ENCODE measurements at places on chromosomes 4 and X.

- DNase-seq, result no peak
These were observed 147.2 kb upstream of the DIPK2B start for GRCh38 chrX:45347877-45348276.

DNA sequence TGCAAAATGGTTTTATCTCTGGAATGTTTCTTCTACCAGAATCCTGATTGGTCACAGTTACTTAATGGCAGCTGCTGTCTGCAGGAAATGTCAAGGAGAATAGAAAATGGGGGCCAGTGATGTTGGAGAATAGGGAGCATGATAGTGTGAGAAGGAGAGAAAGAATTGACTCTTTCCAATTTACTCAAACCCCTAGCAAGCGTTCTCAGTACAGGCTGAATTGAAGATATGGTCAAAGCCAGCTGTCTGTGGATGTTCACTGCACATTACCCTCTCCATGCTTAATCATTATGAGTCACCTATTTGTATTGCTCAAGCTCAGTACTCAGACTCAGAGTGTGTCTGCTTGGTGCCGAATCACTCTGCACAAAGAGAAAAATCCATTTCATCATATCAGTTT, 57.8 kb upstream of the FAM47B start:
- no peak for DNase-seq

DNA sequence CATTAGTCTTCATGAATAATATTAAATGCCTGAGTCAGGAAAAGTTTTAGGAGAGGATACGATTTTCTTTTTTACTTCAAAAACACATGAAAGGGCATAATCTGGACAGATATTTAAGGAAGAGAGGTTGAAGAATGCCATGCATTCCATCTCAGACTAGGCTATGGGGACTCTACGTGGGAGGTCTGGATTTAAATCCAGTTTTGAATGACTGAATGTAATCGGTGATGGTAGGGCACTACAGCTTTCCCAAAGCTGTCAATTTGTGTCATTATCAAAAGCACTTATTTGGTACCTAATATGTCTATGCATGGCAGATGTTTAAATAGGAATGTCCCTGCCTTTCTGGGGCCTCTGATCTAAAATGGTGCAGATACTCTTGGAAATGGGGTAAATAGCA, 59.3 kb upstream of the RPL34 start:
- no peak for DNase-seq

DNA sequence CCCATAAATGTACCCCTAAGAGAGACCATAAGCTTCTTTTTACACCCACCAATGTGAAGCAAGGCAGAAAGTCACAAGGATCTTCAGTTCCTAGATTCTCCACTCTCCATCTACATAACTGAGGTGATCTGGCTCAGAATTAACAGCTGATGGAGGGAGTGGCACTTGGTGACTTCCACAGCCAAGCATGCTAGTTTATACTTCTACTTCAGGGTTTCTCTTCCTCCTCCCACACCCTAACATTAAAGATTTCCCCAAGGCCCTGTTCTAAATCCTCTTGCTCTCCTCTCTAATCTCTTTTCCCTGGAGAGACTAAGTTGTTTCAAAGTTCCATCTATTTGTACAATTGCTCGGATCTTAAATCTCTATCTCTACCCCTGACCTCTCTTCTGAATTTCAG, 81.1 kb downstream of the MBNL3 start:
- DNase-seq, result no peak

- DNase-seq, result no peak
These were observed 15.3 kb downstream of the USP46 start for GRCh38 chr4:52643785-52644244.

DNA sequence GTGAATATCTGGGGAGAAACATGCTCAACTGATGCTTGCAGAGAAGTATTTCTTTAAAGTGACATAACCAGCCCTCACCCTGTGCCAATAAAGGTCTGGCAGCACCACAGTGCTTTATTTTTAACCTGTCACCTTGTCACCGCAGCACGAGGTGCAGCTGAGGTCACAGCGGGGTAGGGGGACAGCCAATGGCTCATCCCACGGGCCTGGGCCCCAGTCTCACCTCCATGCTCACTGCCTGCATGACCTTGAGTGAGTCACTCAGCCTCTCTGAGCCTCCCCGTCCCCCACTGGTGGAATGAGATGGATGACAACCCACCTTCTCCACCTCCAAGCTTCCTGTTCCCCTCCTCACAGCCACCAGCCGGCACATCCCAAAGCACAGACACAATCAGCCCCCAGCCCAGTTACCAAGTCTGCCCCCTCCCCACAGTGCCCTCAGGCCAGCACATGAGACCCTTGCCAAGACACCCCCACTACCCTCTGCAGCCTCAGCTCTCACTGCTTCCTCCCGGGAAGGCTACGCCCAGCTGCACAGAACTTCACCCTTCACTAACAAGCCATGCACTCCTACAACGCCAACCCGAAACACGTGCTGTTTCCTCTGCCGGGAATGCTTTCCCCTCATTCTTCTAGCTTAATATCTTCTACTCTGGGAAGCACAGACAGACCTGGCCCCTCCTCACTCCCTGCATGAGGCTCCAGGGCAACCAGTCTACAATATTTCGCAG, 24.9 kb upstream of the MAN2B2 start:
- DNase-seq, result no peak

DNA sequence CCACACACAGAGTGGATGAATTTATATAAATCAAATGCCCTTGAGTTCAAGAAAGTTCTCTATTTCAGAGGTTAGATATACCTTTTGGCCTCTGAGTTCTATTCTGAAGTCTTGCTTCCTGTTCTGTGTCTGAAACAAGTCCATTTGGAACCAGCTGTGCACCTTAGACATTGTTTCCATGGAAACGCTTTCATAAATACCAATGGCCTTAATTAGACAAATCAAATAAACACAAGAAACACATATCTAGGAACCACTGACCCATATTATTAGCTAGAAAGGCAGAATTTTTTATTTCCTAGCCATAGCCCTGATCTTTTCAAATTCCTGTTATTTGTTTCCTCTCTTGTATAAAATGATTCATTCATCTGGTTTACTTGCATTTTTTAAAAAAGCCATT, 8.4 kb upstream of the C4orf54 start:
- no peak for DNase-seq

GRCh38 chr4:90419124-90419711, 292.0 kb downstream of the CCSER1 start:
- no peak for DNase-seq

GRCh38 chr4:138344054-138344453, 101.9 kb upstream of the SLC7A11 start:
- DNase-seq, result no peak

GRCh38 chr4:35562861-35563260, 681.5 kb downstream of the ARAP2 start:
- DNase-seq, result no peak

DNA sequence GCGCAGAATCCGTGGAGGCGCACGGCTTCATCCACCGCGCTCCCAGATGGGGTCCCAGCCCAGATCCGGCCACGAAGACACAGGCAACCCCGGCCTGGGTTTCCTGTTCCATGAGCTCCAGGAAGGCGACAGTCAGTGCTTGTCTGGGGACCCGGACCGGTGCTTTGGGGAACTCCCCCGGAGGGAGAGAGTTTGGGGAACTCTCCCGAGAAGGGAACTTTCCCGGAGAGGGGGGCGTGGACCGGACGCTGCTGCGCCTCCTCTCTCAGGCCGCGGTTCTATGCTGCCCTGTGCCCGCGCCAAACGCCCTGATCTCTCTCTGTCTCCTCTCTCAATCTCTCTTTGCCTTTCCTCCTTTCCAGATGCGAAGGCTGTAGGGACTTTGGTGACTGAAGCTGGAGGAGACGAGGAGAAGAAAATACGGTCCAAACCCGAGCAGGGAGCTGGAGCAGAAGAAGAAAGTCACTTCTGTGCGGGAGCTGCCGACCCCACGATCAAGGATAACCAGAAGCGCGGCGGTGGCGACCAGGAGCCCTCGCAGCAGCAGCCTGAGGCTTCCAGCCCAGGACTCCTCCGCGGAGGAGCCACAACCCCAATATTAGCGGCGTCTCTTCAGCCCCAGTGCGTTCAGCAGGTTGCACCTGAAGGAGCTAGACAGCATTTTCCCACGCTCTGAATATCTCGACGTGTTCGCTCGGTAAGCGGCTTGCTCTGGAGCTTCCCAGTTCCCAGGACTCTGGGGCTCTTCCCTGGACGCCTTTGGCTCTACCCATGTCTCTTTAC, 47.6 kb upstream of the NKAP start:
- DNase-seq, result no peak

DNA sequence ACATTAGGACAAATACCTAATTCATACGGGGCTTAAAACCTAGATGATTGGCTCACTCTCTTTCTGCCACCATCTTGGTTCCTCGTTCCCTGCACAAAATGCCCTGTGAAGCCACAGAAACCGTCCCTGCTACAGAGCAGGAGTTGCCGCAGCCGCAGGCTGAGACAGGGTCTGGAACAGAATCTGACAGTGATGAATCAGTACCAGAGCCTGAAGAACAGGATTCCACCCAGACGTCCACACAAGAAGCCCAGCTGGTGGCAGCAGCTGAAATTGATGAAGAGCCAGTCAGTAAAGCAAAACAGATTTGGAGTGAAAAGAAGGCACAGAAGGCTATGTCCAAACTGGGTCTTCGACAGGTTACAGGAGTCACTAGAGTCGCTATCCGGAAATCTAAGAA, 34.3 kb downstream of the TRIM61 start:
- DNase-seq, result no peak

GRCh38 chr4:128320656-128321055, 33.0 kb upstream of the PGRMC2 start:
- DNase-seq, result no peak

- no peak for DNase-seq
These were observed 162.0 kb upstream of the WDFY3 start for GRCh38 chr4:85128246-85129204.

DNA sequence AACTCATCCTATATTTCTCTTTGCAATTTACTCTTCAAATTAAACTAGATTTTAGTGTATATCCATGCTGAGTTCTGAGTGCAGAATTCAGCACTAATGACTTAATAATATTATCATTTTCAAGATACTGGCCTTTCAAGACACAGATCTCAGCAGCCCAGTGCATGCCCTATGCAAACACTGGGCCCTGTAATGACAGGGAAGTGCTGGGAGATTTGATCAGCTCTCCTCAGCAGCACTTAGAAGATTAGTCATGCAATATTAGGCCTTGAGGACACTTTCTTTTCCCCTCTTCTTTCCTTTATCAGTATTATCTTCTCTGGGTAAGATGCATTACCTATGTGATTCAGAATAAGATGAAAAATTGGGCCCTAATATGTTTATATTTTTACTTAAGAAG, 207.1 kb downstream of the PPP3CA start:
- no peak for DNase-seq

- DNase-seq, result no peak
These were observed 16.0 kb downstream of the TNMD start for GRCh38 chrX:100600758-100601157.

GRCh38 chr4:3301450-3302172, 8.8 kb downstream of the RGS12 start:
- no peak for DNase-seq

DNA sequence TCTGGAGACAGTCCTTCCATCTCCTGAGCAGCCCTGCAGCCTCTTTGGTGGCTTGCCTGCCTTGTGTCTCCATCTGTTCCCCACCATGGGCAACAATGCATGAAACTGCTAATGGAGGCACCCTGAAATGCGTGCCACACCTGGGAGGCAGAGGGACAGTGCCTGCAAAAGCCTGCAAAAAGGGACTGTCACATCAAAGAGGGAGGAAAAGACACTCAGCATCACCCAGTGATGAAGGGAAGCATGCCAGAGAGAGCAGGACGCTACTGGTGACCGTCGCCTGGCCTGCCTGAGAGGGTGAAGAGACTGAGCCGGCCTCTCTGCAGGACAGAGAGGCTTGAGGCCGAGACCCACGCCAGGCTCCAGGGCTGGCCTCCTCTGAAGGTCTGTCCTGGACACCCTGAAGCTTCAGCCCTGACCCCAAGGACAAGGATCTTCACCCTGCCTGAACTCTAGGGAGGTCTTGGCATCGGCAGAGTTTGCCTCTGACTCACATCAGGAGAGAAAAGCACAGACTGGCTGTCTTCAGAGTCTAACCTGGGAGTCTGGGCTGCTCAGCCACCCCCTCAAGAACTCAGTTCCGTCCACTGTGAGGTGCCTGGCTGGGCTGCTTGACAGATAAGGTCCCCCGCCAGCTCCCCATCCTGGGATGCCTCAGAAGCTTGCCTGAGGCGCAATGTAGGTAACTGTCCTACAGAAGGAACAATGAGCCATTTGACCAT, 8.1 kb downstream of the ACSL1 start:
- DNase-seq, result no peak

DNA sequence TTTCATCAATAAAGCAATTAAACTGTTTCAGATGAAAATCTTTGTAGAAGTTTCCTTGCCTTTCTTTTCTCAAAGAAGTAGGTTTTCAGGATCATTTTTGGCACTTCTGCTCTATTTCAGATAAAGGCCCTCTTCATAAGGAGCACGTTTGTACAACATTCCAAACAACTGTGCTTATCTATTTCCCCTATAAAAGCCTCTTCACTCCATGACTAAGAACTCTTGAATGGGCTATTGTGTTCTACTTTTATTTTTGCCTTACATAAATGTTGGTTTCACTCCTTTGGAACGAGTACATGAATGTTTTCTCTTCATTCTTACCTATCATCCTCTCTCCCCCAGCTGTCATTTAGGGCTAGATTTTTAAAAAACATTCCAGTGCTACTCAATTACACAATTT, 288.0 kb upstream of the PPP1R2C start:
- DNase-seq, result no peak

DNA sequence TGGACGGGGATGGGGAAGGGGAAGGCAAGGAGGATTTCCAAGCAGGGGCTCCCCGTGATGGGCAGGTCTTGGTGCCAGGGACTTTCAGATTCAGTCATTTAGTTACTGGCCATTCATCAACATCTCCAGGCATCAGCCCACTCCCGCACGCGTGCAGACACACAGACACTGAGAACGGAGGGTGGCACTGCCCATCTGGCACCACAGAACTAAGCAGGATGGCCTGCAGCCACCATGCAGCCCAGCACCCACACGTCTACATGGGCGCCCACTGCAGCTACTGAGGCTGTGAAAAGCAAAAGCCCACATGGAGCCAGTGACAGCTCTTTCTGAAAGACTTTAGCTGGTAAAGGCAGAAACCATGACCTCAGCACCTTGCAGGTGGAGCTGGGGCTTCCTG, 176.1 kb upstream of the PSAPL1 start:
- DNase-seq, result no peak

DNA sequence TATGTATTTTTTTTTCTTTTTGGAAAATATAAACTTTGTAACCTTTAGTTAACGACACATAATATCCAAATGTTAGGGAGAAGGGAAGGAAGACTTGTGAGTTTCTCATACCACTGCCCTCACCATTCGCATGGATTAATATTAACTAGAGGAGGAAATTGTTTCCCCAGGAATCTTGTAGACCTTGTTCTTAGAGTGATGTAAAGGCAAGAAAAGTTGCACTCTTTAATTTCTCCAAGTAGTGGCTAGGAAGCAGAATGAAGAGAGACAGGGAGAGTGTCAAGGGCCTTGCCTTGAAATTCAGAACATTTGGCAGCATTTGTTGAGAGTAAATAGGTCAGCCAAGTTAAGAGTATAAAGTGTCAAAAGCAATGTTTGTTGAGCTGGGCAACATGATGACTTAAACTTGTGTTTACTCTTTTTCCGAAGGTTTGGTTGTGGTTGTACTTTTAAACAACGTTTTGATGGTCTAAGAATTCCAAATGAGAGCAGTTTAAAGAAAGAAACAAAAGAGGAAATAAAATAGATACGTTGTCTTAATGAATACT, 105.7 kb downstream of the TENM3 start:
- DNase-seq, result no peak
